ENCODE measurements at places on chromosomes 4 and X. TPM values are rescaled to one million over a fixed set of nuclear protein-coding genes. Genes with fewer than 3 reads are reported as not detected.
A peak's percentile ranks its signal among the peaks of the same experiment; 100 is the strongest.

DNA sequence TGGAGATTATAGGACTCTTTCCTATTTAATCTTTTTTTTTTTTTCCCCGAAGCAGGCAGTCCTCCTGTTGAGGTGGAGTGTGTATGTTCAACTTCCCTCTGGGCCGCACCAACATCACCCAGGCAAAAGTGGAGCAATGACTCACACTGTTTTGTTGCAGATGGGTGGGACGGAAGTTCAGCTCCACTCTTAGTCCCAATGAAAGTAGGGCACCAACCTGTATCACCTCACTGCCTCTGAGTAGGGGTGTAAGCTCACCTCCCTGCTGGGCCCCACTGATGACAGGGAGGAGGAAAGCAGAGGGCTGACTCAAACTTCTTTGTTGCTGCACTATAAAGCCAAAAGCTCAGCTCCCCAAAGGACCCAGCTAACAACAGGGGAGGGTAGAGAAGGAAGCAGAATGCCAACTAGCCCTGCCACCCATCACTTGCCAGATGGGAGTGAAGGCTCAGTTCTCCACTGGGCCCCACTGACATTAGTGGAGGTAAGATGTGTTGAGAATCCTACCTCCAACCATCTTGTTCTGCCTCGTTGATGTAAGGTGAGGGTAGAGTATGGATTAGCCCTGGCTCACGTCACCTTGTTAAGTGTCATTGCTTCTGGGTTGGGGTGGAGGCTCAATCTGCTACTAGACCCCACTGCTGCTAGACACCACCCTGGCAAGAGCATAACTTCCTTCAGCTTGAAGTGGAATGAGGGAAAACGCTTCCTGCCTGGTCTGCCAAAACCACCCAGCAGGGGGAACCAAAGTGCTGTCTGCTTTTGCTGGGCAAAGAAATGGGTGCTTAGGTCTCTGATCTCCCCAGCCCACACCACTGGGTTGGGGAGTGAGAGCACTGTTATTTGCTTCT lies 14.1 kb downstream of the RPS6KA3 start:
- DNase-seq = peak; percentile 83
- no peaks in the 10 kb centered on the region for H3K4me1 ChIP-seq
- H3K27me3 ChIP-seq = no peaks in the 10 kb centered on the region
- peak overlapping the region; percentile 4 for H3K27ac ChIP-seq
- H3K36me3 ChIP-seq = peaks cover 6% of the 10 kb centered on the region

Gene CSN3
- not detected for total RNA-seq

Gene GABRG1
- 0.05 TPM for total RNA-seq

- DNase-seq = no peak
- no peaks in the 10 kb centered on the region for H3K4me1 ChIP-seq
- H3K27ac ChIP-seq = no peak overlapping the region
- no peaks in the 10 kb centered on the region for H3K36me3 ChIP-seq
Observed at GRCh38 chr4:11720292-11720691, 291.6 kb upstream of the HS3ST1 start.

DNA sequence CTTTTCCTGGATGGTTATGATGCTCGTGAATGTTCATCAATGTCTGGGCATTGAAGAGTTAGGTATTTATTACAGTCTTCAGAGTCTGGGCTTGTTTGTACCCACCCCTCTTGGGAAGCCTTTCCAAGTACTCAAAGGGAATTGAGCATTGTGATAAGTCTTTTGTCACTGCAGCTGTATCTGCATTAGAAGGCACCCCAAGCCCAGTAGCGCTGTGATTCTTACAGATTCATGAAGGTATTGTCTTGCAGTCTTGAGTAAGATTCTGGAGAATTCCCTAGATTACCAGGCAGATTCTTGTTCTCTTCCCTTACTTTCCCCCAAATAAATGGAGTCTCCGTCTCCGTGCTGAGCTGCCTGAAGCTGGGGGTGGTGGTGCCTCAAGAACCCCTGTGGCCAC lies 173.4 kb upstream of the HUWE1 start:
- H3K4me3 ChIP-seq = no peak overlapping the region
- H3K27me3 ChIP-seq = no peaks in the 10 kb centered on the region
- H3K36me3 ChIP-seq = no peaks in the 10 kb centered on the region

DNA sequence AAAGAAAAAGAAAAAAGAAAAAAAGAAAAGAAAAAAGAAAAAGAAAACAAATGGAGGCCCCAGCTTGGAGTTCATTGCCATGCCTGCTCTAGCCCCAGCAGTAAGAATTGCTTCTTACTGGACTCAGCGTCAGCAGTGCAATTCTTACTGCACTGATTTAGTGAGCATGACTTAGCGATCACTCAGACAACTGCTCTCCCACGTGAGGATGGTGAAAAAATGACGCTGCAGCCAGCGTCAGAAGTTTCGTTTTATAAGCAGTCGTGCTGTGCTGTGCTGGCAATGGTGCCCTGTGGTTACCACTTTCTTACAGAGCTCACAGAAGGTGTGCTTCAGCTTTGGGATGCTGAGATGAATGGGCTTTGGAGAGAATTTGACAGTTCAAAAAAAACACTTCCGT lies 68.3 kb upstream of the DDX3X start:
- H3K27me3 ChIP-seq = no peaks in the 10 kb centered on the region
- no peaks in the 10 kb centered on the region for H3K4me1 ChIP-seq
- H3K27ac ChIP-seq = no peak overlapping the region
- H3K36me3 ChIP-seq = no peaks in the 10 kb centered on the region
